NCI-H460 (cell line): ENCODE measurements at places on chromosomes 1 and 21. TPM values are rescaled to one million over a fixed set of nuclear protein-coding genes. Genes with fewer than 3 reads are reported as not detected.

The SLAMF9 gene
- not detected in 2 replicates for total RNA-seq

DNA sequence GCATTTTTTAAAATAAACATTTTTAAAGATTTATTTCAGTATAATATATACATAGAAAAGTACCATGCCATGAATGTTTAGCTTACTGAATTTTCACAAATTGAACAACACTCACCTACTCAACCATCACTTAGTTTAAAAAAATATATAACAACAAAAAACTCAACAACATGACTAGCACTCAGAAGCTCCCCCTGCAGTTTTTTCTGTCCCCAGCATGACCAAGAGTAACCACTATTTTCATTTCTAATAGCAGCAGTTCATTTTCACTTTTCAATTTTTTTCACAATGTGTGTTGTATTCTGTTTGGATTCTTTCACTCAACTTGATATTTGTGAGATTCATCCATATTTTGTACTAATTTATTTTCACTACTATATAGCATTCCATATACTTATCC lies 162.3 kb upstream of the POGK start:
- DNase-seq = no peak

- no peak for DNase-seq
Observed at GRCh38 chr1:229759586-229759985, 133.5 kb downstream of the URB2 start.

DNA sequence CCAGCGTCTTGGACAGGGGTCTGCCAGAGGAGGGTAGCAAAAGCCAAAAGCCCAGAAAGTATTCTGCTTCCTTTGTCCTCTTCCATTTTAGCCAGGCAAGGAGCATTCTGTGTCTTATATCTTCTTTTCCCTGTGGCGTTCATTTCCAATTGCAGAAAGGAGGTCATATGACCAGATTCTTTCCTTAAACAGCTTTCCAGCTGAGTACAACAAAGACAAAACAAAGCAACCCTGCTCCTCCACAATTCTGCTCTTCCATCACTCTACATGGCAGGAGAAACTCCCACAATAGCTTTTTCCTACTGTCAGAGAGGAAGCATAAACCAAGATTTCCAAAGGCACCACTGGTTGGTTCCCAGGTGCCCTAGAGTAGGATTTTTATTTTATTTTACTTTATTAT lies 19.7 kb downstream of the ENSA start:
- no peak for DNase-seq

The TSTD1 gene
- 29.8 and 37.6 TPM in 2 replicates for total RNA-seq

DNA sequence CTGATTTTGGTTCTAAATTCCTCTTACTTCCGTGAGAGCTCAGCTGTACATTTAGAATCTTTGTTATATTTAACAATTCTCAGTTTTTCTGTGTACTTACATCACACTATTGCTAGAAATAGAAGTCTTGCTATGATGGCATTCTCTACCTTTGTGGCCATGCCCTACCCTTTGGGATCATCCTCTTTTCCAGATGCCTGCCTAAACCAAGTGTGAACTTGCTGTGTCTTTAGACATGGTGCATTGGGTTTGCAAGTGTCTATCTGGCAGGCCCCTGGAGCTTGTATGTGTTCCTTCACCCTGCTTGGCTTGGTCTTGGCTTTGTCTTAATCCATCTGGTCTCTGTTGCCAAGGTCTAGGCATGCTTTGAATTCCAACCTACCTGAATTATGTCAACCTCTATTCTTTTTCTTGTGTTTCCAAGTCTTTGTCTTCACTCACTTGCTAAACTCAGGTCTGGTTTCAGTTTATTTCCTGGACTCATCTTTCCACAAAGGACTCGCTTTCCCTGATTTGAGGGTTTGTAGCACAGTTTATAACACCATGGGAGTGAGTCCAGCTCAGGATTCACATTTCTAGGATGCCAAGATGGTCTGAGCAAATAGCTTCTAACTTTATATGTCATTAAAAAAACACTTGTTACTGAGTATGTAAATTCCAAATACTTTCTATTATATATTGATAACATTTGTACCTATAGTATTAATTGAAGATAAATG lies 20.6 kb upstream of the APOBEC4 start:
- DNase-seq = no peak

- DNase-seq = no peak
Observed at GRCh38 chr1:27136998-27137542, 17.9 kb downstream of the SLC9A1 start.

DNA sequence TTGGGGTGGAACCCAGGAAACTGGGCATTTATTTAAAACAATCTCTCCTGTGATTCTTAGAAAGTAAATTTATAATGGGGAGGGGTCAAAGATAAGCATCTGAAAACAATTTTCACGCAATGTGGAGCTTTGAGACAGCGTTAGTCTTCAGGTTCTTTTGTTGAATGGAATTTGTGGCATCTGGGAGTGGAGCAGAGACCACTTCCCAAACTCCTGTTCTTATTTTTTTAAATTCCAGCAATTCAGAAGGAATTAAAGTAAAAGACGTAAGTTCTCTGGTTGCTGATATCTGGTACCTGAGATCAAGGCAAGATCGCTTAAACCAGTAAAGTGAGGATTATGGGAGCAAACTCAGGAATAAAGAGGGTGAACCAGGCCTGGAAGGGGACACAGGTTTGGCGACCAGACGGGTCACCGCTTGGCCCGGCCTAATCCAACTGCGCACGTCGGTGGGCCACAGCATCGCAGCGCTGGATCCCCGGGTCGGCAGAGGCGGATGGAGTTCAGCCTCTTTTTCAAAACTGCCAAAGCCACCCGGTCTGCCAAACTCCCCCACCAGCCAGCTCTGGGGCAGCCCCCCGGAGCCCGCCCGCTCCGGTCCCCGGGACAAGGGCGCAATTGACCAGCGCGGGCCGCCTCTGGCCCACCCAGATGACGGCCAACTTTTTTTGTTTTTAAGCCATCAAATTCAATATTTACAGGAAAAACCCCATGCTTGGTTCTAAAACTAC lies 754 bp upstream of the PDPN start:
- DNase-seq = no peak

The MATN1 gene
- total RNA-seq = 0.09 and 0.30 TPM in 2 replicates

DNA sequence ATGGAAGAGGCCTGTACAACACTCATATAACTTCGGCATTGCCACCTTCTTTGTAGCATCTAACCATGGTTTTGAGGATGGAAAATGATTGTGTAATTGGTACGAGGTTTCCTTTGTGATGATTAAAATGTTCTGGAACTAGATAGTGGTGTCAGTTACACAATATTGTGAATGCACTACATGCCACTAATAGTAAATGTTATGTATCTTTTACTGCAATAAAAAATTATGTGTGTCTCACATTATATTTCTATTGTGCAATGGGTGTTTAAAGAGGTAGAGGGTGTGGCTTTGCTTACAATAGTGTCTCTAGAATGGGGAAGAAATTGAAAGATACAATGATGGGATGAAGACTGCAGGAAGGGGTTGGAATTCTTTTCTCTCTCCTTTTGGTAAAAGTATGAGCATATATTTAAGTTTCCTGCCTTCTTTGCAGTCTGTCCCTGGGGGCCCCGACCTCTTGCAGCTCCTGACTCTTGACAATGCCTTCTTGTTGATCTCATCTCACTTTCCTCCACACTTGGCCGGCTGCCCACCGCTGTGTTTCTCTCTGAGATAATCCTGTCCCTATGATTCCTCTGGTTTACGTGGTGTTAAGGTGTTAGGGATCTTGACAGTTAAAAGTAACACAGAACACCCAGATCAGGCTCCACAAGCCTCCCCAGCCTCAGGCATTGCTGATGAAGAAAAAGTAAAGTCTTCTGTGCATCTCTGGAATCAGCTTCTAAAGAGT lies 39.3 kb downstream of the MTARC1 start:
- no peak for DNase-seq

- DNase-seq = no peak
Observed at GRCh38 chr1:39189592-39190041, 14.9 kb upstream of the MACF1 start.
